Epithelial cell of esophagus (primary cell): ENCODE measurements at places on chromosomes 12 and 14.
A peak's percentile ranks its signal among the peaks of the same experiment; 100 is the strongest.

GRCh38 chr12:56677680-56678079, 10.4 kb downstream of the PTGES3 start:
- no peak for DNase-seq

GRCh38 chr12:55965240-55965639, 602 bp downstream of the PMEL start:
- DNase-seq, result no peak

DNA sequence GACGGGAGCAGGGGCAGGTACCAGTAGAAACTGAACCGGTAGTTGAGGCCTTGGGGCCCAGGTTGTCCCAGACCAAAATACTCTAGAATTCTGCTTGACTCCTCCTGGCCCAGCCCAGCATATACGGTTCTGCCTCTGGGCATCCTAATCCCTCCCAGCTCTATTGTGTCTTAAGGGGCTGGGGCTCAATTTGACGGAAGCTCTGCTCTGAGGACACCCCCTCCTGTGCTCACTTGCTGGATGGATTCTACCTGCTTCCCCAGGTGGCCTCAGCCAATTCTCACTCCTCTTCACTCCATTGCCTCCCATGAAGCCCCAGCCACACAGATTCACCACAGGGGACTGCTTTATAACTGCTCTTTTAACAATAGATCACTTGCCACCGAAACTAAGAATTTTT, 219.5 kb upstream of the FKBP4 start:
- no peak for DNase-seq

DNA sequence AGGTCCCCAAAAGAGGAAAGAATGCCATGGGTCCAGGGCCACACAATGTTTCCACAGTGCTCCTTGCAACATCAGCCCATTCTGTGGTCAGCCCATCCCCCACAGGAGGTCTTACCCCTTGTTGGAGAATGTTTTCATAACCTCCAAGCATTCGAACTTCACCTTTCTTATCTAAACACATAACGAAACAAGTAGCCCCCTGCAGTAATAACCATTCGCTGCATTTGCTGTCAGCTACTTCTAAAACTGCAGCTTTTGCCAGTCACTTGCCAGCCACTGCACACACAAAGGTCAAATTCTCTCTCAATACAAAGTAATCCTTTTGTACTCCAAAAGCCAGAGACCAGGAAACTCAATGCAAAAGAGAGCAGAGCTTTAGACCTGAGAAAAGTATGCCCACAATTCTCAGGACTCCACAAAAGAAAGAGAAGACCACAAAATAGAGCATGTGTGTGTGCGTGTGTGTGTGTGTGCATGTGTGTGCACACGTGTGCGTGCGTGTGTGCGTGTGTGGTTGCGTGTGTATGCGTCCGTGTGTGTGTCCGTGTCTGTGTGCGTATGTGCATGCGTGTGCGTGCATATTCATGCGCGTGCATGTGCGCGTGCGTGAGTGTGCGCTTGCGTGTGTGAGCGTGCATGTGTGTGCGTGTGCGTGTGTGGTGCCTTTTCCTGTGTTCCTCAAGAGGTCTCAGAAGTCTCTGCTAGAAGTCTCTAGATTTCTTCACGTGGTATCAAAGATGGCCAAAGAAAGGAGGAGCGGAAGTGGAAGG, 31.7 kb upstream of the NINJ2 start:
- DNase-seq, result no peak

GRCh38 chr14:96808619-96809406, 11.6 kb downstream of the VRK1 start:
- DNase-seq, result no peak

- peak; percentile 19 for DNase-seq
Observed at GRCh38 chr14:62206456-62206855, 444.2 kb downstream of the SNAPC1 start.

DNA sequence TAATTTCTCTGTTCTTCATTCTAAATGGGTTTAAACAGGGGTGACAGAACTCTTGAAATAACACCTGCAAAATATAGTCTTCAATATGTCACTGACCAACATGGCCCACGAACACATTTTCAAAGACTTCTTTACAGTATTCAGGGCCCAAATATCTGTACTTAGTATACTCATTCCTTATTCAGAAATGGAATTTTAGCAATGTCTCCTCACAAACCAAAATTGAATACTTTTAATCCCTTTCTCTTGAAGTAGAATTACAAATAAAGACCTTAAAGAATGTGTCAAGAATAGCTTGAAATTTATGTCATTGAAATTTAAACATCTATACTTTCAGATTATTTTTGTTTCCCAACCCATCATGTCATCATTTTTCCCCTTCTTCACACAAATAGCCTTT, 263.1 kb downstream of the LRIG3 start:
- DNase-seq, result no peak

DNA sequence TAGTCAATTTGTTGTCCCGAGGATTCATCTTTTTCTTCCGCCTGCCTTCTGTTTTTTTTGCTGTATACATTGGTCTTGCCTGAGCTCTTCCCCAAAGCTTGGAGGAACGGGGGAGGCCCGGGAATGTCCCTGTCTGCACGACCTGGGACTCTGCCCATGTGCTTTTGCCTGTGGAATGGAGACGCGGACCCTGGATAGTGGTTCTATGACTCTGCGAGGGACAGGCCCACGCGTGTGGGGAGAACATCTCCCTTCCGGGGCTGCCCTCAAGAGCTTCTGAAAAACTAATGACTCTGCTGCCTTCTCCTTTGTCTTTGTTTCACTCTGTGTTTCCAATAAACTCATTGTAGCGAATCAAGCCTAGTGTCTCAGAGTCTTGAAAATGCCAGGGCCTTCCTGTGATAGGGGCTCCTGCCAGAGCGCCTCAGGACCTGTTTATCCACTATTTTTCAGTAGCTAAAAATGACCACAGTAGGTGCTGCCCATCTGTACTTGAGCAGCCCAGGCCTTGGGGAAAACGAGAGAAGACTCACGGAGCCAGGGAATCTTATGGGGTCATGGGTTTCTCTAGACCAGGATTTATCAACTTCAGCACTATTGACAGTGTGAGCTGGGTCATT, 12.3 kb downstream of the KRT83 start:
- no peak for DNase-seq

DNA sequence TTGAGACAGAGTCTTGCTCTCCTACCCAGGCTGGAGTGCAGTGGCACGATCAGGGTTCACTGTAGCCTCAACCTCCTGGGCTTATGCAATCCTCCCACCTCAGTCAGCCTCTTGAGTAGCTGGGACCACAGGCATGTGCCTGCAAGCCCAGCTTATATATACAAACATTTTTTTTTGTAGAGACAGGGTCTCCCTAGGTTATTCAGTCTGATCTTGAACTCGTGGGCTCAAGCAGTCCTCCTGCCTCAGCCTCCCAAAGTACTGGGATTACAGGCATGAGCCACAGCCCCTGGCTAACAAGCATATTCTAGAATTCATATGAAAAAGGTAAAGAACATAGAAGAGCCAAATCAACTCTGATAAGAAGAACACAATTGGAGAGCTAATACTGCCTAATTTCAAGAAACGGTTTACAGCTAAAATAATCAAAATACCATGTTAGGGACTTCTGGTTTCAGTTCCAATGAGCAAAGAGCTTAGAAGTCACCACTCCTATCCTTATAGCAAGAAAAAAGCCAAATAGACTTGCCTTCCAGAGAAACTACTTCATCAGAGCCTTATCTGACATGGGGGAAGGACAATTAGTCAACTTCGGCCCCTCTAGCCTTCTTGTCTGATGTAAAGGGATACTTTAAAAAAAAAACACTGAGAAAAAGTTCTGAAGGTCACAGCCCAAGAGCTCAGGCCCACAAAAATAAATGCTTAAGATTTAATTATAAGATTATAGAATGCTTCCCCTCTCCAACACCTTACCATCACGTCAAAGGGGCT, 37.6 kb downstream of the TMEM116 start:
- peak; percentile 66 for DNase-seq

- DNase-seq, result peak; percentile 78
Observed at GRCh38 chr14:94001501-94002396, 4.6 kb downstream of the CCDC197 start.

DNA sequence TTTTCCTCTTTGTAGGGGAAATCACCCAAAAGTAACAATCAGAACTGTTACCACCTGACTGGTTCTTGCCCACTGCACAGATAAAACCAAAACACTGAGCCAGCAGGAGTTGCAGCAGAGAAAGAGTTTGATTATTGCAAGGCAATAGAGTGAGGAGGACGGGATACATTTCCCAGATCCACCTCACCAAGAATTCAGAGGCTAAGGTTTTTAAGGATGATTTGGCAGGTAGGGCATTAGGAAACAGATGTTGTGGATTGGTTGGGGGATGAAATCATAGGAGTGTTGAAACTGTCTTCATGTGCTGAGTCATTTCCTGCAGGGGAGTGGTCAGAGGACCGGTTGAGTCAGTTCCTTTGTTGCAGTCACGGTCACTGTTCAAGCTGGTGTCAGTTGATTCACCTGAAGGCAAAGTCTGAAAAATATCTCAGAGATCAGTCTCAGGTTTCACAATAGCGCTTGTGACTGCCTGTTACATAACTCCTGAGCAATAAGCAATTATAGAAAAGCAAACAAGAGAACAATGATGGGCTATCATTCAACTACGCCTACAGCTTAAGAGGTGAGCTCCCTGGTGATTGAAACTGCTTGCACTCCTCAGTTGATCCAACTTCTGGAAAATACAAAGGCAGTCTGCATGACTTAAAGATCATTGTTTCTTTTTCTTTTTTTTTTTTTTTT, 20.3 kb upstream of the AMN1 start:
- peak; percentile 100 for DNase-seq

DNA sequence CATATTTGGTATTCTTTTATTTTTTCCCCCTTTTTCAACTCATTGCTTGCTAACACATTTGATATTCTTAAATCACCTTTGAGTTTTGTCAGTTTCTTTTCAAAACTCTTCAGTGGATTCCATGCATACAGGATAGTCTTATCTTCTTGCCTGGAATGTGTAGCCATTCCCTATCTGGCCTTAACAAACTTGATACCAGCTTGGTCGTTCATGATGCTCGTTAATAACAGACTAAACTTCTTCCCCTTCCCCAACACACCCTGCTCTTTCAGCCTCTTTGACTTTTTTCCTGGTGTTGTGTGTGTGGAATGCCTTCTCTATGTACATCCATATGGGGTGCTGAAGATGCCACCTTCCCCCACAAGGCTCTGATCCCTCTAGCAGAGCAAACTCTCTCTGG, 17.7 kb upstream of the CALM1 start:
- no peak for DNase-seq

GRCh38 chr14:70080076-70080475, 108.7 kb downstream of the SLC8A3 start:
- no peak for DNase-seq

DNA sequence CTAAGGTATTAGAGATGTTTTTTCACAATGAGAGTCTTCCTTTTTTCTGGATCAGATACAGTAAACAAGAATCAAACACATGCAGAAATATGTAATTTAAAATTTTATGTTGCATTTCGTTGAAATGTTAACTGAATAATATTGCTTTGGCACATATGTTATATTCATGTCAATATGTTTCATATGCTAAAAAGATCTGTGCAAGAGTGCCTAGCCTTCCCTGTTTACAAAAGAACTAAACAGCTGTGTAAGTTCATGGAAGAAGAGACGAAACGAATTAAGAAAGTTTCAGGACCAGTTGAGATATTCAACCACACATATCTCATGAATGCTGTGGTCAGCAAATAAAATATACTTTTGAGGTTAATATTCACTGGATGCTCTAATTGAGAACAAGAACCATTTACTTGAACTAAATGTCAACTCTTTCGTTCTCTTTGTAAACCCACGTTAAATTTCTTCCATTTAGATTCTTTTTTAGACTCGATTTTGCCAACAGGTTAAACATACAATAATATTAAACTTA, 289.5 kb downstream of the FOXG1 start:
- DNase-seq, result no peak
